ENCODE measurements at places on chromosomes 3 and 15.

- no peak for DNase-seq
Measured at GRCh38 chr15:93041159-93041547, 47.9 kb downstream of the RGMA start.

DNA sequence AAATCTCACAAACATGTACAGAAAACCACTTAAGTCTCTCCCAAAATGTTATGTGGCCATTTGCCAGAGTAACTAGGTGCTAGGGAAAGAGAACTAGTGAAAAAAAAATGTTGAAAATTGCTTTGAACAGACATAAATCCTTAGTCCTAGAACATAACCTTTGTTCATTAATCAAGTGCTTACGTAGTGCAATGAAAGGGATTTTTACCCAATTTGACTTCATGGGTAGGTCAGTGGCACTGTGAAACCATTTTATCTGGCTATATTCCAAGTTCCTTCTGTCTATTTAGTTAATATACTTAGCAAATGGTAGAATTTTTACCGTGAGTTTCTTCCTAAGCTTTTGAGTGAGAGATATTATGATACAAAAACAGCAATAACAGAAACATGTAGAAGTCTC is 209.4 kb downstream of the DIPK2A start:
- no peak for DNase-seq

GRCh38 chr3:57370341-57370740 is 77.9 kb upstream of the ASB14 start:
- DNase-seq, result no peak

DNA sequence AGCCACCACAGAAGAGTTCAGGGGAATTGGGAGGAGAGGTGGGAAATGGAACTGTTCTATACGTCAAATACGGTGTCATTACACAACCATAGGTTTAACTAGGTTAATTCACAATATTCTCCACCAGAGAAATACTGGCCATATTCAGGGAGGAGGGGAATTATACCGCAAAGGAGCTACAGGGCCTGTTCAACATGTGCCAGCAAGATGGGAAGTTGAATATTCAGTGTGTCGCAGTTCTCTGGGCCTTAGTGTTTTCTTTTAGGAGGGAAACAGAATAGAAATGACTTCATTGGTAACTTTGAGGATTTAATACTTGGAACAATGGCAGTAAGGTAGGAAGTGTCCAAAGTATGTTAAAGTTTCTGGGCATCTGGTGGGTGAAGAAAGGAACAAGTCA is 18.0 kb upstream of the FBXW12 start:
- DNase-seq, result no peak

DNA sequence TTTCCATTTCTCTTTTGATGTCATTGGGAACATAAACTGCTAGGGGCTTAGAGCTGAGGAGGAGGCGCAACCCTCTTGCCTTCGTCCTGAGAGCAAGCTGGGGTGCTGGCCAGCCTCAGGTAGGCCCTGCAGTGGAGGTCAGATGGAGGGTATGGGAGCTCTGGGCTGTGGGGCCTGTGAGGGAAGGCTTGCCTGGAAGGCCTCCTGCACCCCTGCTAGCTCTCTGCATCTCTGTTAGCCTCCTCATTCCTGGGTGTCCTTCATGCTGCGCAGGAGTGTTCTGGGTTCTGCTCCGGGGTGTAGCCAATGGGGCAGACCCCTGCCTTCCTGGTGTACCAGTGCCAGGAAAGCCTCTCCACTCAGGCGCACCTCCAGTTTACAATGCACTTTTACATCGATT is 11.8 kb downstream of the GP5 start:
- no peak for DNase-seq

DNA sequence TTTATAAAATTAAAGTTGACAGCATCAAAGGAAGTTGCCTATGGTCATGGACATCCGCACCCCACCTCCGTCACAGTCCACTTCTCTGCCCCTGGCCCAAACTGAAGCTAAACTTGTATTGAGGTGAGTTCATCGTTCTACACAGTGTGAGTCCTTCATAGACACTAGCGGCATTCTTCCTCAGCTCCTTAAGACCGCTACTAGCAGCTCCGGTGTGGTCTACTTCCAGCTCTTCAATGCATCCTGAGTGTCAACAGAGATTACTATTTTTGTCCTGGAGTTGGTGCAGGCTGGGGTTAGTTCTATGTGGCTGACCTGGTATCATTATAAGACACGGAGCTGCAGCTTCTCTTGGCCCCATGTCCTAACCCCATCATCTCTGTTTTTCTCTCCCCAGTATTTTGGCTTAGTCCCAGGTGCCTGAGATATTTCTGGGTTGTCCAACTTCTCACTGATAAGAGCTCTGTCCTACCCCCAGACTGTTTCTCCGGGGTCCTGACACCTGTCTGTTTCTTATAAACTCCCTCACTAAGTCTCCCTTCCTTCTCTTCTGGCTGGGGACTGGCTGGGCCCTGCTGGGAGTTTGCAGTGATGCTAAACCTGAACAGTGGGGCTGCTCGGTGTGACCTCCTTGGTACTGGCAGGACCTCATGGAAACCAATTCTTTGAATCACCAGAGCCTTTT is 169.2 kb upstream of the ATP10A start:
- no peak for DNase-seq

DNA sequence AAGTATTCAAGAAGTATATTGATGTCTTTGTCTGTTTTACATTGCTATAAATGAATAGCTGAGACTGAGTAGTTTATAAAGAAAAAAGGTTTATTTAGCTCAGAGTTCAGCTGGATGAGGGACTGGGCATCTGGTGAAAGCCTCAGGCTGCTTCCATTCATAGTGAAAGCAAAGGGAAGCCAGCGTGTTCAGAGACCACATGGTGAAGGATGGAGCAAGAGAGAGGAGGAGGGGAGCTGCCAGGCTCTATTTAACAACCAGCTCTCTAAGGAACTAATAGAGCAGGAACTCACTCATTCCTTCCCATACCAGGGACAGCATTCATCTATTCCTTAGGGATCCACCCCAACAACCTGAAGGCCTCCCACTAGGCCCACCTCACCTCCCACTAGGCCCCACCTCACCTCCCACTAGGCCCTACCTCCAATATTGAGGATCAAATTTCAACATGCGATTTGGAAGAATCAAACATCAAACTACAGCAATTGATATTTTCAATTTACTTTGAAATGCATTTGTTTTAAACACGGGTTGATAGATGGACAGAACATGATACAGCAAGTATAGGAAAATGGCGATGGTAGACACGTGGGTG is 167.5 kb upstream of the HES1 start:
- DNase-seq, result no peak

GRCh38 chr3:145798007-145798406 is 363.0 kb downstream of the PLOD2 start:
- no peak for DNase-seq

DNA sequence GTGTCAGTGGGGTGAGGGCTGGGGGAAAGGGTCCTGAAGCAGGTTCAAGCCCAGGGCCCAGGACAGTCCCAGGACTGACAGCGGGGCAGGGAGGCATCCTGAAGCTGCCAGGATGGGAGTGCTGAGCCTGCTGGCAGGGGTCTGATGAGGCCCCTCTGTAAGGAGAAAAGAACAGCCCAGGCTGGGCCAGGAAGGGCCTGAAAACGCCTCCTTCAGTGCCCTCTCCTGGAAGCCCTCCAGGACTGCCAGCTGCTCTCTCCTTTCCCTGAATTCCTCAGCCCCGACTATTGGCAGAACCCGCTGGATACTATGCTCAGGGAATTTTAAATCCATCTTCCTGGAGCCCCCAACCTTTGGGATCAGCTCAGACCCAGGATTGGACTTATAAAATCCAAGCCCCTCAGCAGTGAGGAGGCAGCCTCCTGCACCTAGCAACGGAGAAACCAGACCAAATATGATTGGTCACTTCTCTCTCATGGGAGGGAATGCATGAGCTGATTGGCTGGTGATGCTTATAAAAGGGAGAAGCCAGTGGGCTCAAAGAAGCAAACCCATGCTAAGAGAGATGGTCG is 203.5 kb upstream of the LINGO1 start:
- no peak for DNase-seq

GRCh38 chr15:69559440-69560190 is 107.0 kb downstream of the RPLP1 start:
- DNase-seq, result no peak

DNA sequence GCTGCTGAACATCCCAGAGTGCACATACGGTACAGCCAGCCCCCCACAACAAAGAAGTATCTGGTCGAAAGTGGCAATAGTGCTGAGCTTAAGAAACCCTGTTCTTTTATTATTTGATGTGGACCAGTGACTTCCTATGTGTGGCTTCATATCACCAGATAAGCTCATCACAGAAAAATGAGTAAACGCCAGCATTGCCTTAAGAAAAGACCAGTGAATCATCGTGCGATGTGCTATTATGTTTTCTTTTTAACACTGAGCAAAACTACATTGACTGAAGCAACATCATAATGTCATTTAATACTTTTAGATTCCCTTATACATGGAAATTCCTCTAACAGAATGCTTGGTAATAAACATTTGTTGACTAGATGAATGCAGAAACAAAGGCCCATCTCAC is 45.2 kb upstream of the ARRDC4 start:
- DNase-seq, result no peak

DNA sequence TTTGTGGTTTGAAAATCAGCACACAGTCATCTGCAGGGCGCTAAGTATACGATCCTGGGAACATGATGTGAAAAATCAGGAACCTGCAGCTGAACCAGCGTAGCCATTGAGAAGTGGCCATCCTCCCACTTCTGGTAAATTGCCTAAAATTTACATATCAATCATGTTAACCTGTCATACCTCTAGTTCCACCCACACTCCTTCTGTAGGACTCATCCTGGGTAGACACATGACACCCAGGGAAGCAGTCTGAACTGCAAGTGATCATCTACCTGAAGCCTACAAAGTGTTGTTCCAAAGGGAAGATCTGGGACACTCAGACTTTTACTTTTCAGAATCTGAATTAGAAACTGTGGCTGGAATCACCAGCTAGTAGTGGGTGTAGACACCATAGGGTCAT is 5.5 kb upstream of the PSMD6 start:
- DNase-seq, result no peak

DNA sequence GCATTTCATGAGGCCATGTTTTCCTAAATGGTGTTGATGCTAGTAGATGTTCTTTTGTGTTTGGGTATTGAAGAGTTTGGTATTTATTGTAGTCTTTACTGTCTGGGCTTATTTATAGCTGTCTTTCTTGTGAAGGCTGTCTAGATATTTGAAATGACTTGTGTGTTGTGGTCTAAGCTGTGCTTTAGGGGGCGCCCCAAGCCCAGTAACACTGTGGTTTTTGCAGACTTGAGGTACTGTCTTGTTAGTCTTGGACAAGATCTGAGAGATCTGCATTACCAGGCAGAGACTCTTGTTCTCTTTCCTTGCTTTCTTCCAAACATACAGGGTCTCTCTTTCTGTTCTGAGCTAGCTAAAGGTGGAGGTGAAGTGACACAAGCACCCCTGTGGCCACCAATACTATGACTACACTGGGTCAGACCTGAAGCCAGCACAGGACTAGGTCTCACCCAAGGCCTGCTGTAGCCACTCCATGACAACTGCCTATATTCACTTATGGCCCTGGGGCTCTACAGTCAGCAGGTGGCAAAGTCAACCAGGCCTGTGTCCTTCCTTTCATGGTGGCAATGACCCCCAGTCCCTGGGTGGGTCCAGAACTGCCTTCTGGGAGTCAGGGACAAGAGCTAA is 152.1 kb upstream of the TBC1D5 start:
- peak; percentile 21 for DNase-seq

DNA sequence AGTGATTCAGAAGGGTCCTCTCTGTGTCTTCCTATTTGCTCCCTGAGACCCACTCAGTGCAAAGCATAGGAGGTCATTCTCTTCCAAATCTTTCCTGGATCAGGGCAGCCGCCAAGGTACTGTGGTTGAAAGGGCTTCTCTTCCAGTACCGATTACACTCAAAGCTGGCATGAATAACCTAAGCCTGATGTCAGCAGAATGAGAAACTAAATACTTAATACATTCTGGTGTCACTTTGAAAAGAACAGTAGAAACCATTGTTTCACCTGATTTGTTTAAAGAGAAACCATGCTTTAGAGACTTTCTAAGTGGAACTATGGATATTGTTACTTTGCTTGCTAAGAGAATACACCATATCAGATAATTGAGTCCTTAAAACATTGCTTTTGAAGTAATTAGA is 50.2 kb downstream of the PDHB start:
- no peak for DNase-seq

- no peak for DNase-seq
Measured at GRCh38 chr3:111610612-111611054, 15.5 kb upstream of the ZBED2 start.

DNA sequence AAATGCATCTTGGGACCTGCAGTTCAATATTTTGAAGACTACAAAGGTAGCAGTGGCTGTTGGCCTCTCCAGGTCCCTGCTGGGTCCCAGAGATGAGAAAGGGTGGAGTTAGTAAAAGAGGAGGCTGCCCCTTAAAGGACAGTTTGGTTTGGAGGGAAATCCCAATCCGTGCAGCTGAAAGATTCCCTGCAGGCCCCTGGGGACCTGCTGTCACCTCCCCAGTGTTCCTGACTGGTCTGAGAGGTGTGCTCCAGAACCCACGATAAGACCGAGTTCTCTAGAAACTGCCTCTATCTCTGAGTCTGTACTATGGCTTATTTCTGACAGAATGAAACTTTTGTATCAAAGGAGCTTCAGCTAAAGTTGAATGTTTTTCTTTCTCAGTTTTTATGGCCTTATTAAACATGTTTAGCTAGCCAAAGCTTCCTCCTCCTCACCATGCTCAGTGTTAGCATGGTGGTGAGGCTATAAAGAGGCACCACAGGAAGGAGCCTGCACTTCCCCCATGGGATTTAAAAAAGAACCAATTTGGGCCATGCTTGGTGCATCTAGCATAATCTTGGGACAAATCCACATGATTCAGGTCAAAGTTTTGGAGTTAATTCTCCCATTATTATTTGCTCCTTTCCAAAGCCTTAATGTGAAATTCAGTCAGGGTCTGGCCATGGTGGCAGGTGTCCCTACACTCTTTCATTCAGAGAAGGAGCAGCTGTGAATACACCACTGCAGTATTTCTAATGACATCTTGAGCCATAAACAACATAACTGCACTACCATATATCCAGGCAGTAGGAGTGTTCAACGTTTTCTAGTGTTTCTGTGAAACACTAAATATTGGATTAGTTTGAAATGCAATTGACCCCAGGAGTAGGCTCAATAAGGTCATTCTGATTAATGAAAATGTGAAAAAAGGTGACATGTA is 74.4 kb downstream of the ATP1B3 start:
- DNase-seq, result no peak

DNA sequence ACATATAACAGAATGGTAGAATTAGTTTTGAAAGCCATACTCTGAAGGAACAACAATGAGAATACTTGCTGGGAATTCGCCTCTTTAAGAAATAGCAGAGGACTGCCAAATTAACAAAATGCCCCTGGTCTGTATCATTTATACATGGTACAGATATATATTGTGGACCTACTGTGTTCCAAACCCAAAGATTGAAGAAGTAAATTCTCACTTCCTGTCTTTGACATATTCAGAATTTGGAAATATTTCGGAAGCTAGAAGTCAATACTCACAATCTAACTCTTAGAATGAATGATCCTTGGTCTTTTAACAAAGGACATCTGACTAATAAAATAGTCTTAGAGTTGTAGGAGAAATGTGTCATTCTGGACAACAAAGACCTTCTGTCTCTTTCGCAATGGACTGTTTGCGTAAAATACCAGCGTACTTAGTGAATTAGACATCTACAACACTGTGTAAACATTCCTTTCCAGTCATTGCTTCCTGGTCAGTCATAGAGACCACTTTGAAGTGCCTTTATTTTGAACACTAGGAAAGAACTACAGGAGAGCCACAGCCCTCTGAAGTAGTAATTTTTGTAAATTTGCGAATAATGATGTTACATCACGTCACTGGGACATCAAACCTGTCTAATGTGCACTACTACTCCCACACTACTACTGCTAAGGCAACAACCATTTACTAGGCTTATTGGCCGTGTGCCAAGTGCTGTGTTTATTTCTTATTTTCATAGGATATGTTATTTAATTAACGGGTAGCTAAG is 68.0 kb downstream of the CHL1 start:
- DNase-seq, result no peak

GRCh38 chr15:20643829-20644425 is 102.3 kb upstream of the GOLGA6L6 start:
- DNase-seq, result no peak

All from stimulated activated CD4-positive, alpha-beta T cell treated with anti-CD3 and anti-CD28 coated beads, Interleukin-2, amount 100 ng/mL, for 24 hours (primary cell).